ENCODE measurements at places on chromosomes 1 and 21.

- DNase-seq = no peak
Observed at GRCh38 chr1:27773826-27774445, 917 bp downstream of the STX12 start.

DNA sequence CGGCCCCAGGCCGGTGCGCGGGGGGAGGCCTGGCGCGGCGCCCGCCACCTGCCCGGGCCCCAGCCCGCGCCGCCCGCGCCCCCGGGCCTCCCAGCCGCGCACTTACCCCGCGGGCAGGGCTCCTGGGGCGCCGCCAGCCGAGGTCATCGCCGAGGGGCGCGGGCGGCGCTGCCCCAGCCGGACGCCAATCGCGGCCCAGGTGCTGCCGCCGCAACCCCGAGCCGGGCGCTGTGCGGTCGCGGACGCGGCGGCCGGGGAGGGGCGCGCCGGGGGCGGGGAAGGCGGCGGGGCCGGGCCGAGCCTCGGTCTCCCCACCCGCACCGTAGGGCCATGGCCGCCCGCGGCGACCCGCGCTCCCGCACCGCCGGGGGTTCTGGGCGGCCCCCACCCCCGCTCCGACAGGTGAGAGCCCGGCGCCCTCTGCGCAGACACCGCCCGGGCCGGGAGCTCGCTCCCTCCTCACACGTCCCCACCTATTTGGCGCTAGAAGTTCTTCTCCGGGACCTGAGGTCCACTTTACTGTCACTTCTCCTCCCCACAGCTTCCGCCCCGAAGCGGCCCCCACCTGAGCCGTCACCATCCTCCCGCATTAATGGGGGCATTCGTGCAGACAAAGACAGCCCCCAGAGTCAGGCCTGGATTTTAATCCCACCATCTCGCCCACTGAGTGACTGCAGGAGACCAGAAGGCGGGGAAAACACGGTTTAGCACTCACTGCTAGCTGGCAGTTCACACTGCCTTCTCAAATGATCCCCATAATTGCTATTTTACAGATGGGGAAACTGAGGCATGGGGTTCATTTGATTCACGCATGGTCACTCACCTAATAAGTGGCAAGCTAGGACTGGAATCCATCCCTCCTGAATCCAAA lies at the start of gene TTC39A:
TTC39A (minus strand) TSS at position 232 of the 871 bp plus-strand sequence; CDS start at position 147, 85 bp downstream.
- no peak for DNase-seq

GRCh38 chr1:22607154-22607553 lies 29.3 kb upstream of the C1QA start:
- DNase-seq = no peak

- DNase-seq = no peak
Observed at GRCh38 chr1:106768501-106768900, 288.0 kb upstream of the PRMT6 start.

- DNase-seq = no peak
Observed at GRCh38 chr1:176073524-176074157, 133.4 kb downstream of the COP1 start.

GRCh38 chr1:211641942-211642341 lies 33.5 kb downstream of the NEK2 start:
- DNase-seq = no peak

GRCh38 chr1:41236781-41237180 lies 5.3 kb downstream of the SCMH1 start:
- no peak for DNase-seq

DNA sequence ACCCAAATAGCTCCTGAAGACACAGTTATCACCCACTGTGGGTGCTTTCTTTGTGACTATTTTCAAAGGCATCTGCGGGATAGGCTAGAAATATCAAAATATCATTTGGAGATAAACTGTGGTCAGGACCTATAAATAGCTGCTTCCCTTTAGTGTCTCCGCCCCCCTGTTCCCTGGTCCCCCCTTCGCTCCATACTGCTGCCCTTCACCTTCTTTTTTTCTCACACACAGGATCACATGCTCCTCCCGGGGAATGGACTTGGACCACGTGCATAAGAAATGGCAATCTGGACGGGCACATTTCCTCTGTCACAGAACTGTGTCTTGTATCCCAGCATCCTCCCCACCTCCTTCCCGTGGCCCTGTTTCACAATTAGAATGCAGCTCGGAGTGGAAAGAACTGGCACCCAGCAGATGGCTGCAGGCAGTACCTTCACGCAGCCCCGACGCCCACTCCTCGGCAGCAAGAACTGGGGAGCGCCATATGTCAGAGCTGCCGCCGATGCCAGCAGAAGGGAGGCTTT lies 68.8 kb upstream of the SSX2IP start:
- no peak for DNase-seq

DNA sequence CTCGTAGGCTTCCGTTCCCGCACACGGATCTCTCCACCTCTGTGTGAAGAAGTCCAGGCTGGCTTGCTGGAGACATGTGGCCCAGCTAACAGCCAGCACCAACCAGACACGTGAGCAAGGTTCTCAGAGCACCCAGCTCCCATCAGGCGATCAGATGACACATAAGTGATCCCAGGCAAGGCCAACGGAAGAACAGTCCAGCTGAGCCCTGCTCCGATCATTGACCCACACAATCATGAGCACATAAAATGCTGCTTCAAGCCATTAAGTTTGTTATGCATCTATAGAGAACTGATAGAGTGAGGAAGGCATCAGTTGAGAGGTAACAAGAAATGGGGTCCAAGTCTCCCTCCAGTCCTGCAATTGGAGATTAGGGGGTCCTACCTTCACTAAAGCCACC lies 15.4 kb downstream of the C1orf198 start:
- DNase-seq = no peak

DNA sequence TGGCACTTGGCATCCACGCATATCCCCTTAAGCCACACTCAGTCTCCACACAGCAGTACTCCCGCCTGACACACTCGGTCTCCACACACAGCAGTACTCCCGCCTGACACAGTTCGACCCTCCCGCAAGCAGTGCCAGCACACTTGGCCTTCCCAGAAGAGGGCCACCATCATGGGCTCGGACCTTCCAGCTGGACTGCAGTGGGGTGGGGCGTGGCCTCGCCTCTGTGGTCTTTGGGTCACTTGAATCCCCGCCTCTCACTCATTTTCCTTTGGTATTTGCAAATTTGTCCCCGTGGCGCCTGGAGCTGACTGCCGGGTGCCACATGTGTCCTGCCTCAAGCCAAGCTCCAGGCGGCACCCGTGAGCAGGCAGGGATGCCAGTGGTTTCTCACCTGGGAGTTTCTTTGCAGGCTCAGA lies 63.7 kb downstream of the FAAP20 start:
- no peak for DNase-seq

DNA sequence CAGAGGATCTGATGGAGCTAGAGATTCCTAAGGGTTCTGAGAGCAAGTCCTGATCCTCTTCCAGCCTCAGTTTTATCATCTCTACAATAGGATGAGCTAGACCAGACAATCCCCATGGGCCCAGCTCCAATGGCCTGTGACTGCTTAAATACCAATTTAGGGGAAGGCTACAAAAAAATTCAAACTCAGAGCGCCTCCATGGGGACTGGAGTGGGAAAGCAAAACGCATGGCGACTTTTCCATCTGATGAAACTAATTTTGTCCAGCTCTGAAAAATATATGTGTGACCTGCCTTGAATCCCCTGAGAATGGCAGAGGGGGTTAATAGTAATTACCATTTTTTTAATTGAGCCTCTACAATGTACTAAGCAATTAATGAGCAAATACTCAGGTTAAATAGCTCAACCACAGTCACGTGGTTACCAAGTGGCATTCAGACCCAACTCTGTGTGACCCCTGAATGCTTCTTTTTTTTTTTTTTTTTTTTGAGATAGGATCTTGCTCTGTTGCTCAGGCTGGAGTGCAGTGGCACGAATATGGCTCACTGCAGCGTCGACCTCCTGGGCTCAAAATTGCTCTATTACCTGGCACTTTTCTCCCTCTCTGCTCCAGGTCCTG lies 8.4 kb downstream of the EXTL1 start:
- DNase-seq = no peak

GRCh38 chr1:3219005-3219790 lies 150.2 kb downstream of the PRDM16 start:
- no peak for DNase-seq

DNA sequence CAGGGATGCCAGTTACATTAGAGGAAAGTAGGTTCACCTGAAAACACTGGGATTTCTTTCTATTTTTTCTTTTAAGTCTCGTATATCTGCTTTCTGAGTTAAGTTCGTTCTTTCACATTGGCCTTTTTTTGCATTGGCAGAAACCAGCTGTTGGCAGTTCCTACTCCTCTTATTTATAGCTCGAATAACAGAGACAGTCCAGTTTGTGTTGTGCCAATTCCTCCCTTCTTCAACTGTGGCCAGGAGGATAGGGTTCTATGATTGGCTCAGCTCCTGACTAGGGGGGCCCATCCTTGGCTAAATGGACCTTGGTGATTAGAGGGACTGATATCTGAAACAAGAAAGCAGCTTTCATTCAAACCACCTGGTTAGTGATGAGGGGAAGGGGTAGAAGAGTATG lies 115.8 kb downstream of the RPS6KC1 start:
- DNase-seq = no peak

DNA sequence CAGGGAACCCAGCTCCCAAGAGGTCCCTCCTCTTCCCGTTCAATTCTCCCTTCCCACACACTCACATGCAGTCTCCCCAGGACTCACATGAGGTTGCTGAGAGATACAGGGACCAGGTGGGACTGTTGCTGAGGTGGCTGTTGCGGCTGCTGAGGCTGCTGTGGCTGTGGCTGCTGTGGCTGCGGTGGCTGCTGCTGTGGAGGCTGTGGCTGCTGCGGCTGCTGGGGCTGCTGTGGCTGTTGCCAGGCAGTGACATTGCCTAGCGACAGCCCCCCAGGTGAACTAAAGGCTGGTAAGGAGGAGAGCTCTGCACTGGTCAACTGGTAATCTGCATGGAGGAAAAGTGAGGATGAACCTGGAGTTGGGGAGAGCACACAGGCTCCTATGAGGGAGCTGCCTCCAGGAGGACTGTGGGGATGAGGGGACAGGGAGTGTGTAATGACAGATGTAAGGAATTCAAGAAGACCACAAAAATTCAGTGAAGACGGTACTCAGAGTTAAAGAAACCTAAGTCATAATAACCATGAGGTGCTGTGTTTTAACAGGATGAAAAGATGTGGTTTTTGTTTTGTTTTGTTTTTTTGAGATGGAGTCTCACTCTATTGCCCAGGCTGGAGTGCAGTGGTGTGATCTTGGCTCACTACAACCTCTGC lies 31.8 kb downstream of the MEF2D start:
- no peak for DNase-seq

- no peak for DNase-seq
Observed at GRCh38 chr1:55894521-55894920, 679.4 kb upstream of the USP24 start.

DNA sequence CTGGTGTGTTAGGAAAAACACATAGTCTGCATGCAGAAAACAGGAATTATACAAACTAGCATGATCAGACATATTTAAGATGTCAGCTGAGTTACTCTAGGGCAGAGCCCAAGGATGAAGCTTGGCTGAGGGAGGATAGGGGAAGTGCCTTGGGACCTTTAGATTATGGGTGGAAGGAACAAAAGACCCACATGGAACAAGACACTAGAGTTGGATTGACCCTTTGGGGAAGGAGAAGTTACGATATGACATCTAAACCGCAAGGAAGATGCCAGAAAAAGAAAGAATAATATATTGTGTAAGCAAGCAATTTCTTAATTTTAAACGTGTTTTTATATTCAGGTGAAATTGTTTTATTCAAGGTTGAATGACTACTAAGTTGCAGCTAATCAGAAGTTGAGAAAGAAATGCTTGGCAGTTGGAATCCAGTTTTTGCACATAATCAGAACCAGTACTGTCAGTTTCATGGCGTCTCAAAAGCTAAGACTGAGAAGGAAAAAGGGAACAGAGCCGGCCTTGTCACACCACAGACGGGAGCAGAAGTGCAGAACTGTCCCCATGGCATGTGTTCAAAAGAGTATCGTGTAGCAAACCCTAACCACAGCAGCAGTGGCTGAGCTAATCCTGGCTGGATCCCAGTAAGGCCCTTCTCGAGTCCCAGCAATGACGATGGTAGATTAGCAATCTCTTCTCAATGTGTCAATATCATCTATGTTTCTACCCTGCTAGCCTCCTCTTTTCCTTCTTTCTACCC lies 31.2 kb upstream of the IFNAR2 start:
- DNase-seq = no peak

DNA sequence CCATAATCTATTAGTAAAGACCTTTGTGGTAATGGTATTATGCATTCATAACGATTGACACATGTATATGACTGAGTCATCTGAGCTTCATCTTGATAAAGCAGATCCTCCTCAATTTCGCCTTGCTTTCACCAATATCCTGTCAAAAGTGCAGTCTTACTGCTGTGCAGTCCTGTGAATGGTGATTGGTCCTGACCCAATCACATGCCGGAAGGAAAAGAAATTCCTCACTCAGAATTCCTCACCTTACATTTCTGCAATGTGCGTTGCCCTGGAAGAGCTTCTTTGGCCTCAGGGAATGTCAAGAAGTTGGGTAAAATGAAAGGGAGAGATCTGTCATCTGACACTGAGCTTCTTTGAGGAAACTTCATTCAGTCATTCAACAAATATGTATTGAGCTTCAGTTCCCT lies 121.0 kb upstream of the TSPAN2 start:
- DNase-seq = no peak

GRCh38 chr1:57353654-57354053 lies 70.2 kb downstream of the DAB1 start:
- DNase-seq = no peak

DNA sequence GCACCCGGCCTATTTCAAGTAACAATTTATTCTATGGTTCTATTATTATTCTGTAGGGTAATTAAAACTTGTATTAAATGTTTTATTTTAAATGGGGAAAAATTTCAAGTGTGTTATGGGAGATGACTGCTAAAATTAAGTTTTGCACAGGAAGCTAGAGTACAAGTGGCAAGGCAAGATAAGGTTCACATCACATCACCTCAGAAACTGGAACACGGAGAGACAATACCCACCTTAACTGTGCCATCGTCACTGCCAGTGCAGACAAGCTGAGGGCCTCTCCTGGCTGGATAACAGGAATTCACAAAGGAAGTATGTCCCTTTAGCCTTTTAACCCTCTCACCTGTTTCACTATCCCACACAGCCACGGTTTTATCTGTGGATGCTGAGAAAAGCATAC lies 7.6 kb downstream of the SNRNP40 start:
- DNase-seq = no peak

DNA sequence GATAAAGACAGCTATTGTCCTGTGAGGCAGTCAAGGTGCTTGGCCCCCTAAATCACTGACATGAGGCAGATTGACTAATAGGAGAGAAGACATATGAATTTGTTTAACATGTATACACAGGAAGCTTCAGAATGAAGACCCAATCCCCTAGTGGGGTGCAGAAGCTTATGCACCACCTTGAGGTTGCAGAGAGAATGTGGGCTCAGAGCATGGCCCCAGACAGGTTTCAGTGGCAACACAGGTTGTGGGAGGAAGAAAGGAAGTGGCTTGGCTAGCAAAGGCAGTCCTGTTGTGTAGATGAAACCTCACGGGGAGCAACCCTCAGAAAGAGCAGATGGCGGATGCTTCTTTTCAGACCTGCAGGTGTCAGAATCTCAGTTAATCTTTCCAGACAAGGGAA lies 37.0 kb upstream of the PARP1 start:
- peak; percentile 31 for DNase-seq

Data from stimulated activated CD8-positive, alpha-beta memory T cell treated with anti-CD3 and anti-CD28 coated beads, Interleukin-2, amount 100 ng/mL, for 1 hour (primary cell).